Left renal cortex interstitium (tissue), 4 donors: ENCODE measurements at places on chromosomes 16 and 17. TPM values are rescaled to one million over a fixed set of nuclear protein-coding genes. Genes with fewer than 3 reads are reported as not detected.

DNA sequence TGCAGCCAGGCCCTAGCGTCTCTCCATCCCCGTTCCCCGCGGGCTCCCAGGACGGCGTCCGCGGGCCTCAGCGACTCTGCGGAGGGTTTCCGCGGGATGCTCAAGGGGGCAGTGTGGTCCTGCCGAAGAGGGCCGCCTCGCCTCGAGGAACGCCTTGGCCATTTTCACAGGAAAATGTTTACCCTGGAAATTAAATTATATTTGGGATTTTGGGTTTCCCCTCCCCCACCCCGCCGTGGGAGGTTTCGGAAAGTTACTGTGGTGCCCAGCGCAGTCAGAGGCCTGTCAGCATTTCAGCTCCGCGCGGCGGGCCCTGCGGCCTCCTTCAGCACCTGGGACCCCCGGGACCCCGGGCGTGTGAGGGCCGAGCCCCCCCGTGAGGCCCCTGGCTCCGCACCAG lies 94.5 kb downstream of the PCTP start:
- peak; percentile 34 for DNase-seq

DNA sequence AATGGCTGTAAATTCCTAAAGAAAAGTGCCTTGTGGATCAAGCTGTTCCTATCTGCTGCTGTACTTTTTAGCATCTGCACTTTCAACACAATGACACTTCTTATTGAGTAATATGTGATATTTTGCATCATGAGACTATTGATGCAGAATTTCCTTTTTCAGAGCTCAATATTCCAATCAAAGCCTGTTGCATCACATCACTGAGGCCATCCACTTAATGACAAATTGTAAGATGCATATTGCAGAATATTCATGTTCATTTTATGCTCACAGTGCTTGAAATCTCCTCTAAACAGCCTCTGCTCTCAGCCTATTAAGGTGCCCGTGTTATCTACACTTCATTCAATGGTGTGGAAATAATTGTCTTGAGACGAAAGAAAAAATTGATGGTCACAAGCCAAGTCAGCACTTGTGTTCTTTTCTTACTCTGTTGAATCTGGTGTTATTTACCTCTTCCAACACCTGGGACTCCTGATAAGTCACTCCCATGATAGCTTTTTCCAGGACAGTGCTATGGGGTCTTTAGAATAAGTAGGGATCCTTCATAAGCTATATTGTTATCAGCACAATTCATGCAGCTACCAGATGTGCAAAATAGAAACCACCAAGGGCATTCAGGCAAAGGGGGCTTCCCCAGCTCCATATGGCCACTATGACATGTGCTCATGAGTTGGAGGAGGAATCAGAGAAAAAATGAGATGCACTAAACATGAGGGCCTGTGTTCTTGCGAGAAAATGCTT lies 9.3 kb upstream of the SKAP1 start:
- DNase-seq, result no peak

GRCh38 chr17:54956791-54957190 lies 11.7 kb downstream of the COX11 start:
- no peak for DNase-seq

DNA sequence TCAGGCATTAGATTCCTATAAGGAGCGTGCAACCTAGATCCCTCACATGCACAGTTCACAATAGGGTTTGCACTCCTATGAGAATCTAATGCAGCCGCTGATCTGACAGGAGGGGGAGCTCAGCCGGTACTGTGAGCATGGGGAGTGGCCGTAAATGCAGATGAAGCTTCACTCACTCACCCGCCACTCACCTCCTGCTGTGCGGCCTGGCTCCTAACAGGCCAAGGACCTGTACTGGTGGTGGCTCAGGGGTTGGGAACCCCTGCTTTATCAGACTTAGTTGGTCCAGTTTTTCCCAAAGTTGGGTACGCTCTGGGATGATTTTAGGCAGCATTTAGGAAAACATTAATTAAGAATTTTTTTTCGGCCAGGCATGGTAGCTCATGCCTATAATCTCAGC lies 103.8 kb downstream of the MARF1 start:
- DNase-seq, result no peak

GRCh38 chr16:860891-861290 lies 60.4 kb upstream of the GNG13 start:
- no peak for DNase-seq

PDIA2 gene
- polyA plus RNA-seq, result 2.5 TPM

IRX5 gene
- polyA plus RNA-seq, result 7.7 TPM
